Stimulated activated CD4-positive, alpha-beta T cell treated with anti-CD3 and anti-CD28 coated beads, Interleukin-15, amount 100 ng/mL, for 48 hours (primary cell): ENCODE measurements at places on chromosomes 12 and 14.
A peak's percentile ranks its signal among the peaks of the same experiment; 100 is the strongest.

DNA sequence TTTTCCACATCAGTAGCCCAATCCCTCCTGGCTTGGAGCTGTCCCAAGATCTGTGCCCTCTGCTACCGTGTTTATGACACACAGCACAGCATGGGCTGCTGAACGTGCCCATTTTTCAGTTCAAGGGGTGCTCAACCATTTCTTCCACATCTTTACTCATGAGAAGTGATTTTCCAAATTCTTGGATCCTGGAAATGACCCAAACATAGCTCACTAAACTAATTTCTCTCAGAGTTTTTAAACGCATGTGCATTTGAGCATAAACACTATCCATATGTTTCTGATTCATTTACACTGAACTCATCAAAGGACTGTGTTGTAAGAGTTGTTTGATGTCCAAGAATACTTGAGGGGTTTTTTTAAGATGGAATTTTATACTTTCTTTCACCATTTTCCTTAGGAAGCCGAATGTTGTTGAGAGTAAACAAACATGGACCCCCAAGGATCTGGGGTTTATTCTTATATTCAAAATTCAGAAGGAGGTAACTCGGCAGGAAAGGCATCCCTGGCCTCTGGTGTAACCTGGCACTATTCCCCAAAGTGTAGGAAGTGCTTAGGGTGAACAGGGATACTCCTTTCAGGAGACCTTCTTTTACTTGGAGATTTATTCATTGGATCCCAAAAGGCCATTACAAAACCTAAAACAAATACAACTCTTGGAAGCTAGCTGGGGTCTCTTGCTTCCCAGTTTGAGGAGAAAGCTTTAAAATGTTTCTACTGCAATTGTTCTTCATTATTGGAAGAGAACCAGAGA lies 215.0 kb downstream of the BMP4 start:
- no peak for DNase-seq

GRCh38 chr14:77325746-77326094 lies 4.9 kb downstream of the GSTZ1 start:
- DNase-seq: no peak

DNA sequence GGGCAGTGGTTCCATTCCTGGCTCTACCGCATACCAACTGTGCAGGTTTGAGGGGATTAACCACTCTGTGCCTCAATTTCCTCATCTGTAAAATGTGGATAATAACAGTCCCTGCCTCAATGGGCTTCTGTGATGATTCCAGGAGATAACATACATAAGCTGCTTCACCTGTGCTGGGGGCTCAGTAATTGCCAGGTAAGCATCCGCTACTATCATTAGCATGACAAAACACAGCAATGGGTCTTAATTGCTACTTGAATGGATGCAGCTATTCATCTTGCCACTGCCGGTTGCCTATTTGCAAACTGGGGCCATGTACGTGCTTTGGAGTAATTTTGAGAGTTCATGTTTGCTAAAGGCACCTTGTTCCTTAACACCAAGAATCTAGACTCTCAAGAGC lies 132.6 kb downstream of the TMEM132D start:
- no peak for DNase-seq

DNA sequence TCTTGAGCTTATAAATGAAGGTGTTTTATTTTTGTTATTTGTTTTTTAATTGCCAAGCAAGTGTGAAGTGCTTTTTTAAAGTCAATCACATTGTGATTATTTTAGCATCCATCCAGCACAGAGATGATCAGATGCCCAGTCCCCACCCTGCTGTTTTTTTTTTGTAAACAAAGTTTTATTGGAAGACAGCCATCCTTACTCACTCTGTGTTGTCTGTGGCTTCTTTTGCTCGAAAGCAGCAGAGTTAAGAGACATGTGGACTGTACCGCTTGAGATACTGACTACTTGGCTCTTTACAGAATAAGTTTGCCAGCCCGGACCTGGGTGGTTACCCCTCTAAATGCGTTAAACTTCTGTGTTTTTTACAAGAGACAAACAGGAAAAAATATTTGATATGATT lies 30.9 kb upstream of the AMN start:
- no peak for DNase-seq

- DNase-seq: no peak
Observed at GRCh38 chr14:77131871-77132486, 9.6 kb downstream of the ZDHHC22 start.

GRCh38 chr14:99265571-99265970 lies 6.4 kb downstream of the BCL11B start:
- no peak for DNase-seq

GRCh38 chr14:22464422-22465142 lies 124.4 kb downstream of the DAD1 start:
- DNase-seq: no peak

DNA sequence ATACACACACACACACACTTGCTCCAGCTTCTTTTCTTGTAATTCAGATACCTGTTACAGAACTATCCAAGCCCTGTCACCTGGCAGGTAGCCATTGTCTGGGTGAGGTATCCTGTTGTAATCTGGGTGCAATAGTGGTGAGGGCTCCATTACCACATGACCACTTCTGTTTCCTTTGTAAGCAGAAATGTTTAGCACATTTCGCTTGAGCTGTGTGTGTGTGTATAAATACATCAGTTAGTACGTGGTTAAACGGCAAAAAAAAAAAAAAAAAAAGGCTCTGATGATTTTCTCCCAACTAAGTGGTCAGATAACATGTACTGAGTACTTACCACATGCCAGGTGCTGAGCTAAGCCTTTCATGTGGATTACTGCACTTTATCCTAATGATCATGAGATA lies 129.3 kb upstream of the SSTR1 start:
- DNase-seq: no peak

- DNase-seq: no peak
Observed at GRCh38 chr14:64696355-64696857, 7.8 kb upstream of the PLEKHG3 start.

DNA sequence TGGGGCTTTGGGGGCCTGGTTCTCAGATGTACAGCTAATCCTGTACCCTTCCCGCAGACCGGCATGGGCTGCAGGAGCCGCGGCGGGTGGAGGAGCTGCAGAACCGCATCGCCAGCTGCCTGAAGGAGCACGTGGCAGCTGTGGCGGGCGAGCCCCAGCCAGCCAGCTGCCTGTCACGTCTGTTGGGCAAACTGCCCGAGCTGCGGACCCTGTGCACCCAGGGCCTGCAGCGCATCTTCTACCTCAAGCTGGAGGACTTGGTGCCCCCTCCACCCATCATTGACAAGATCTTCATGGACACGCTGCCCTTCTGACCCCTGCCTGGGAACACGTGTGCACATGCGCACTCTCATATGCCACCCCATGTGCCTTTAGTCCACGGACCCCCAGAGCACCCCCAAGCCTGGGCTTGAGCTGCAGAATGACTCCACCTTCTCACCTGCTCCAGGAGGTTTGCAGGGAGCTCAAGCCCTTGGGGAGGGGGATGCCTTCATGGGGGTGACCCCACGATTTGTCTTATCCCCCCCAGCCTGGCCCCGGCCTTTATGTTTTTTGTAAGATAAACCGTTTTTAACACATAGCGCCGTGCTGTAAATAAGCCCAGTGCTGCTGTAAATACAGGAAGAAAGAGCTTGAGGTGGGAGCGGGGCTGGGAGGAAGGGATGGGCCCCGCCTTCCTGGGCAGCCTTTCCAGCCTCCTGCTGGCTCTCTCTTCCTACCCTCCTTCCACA lies 7.6 kb downstream of the NR4A1 start:
- no peak for DNase-seq

- no peak for DNase-seq
Observed at GRCh38 chr12:41936333-41936732, 208.3 kb downstream of the GXYLT1 start.

GRCh38 chr12:115440438-115440837 lies 756.5 kb upstream of the TBX3 start:
- no peak for DNase-seq

GRCh38 chr14:49940808-49941421 lies 48.0 kb downstream of the ARF6 start:
- no peak for DNase-seq

DNA sequence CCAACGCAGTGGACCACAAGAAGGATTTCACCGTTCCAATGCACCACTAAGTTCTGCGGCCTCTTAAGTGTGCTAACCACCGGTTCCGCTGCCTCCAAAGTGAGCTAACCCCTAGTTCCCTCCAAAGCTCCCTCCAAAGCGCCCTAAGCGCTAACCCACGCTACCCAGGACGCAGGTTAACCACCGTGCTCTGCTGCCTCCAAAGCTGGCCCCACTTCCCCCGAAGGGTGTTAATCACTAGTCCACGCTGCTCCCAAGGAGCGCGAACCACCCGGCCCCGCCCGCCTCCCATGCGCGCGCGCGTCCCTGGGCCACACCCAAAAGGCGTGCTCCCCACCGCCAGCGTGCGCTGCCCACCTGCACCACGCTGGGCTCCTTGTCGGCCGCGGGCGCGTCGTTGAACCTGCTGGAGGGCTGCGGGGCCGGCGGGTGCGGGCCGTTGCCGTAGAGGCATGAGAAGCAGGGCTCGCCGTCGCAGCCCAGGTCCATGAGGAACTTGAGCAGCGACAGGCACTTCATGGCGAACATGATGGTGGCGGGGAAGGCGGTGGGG lies 11.7 kb downstream of the FAM181A start:
- no peak for DNase-seq

DNA sequence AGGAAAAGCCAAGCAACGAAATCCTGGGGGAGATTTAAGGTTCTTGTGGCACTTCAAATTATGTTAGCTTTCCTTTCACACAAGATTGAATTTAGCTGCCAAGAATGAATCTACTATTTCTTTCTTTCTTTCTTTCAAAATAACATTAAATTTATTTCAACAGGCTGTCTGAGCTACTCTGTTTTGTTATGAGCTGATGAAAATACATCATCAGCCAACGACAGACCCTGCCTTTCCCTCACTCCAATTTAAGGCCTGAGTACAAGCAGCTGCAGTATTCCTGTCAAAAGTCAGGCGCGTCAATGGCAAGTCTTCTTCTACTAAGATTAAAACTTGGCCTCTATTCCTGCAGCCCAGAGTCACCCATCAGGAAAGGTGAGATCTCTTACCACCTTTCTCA lies 347.7 kb upstream of the FLRT2 start:
- DNase-seq: no peak

- DNase-seq: peak; percentile 64
Observed at GRCh38 chr12:52980650-52981423, 25.4 kb upstream of the EIF4B start.

DNA sequence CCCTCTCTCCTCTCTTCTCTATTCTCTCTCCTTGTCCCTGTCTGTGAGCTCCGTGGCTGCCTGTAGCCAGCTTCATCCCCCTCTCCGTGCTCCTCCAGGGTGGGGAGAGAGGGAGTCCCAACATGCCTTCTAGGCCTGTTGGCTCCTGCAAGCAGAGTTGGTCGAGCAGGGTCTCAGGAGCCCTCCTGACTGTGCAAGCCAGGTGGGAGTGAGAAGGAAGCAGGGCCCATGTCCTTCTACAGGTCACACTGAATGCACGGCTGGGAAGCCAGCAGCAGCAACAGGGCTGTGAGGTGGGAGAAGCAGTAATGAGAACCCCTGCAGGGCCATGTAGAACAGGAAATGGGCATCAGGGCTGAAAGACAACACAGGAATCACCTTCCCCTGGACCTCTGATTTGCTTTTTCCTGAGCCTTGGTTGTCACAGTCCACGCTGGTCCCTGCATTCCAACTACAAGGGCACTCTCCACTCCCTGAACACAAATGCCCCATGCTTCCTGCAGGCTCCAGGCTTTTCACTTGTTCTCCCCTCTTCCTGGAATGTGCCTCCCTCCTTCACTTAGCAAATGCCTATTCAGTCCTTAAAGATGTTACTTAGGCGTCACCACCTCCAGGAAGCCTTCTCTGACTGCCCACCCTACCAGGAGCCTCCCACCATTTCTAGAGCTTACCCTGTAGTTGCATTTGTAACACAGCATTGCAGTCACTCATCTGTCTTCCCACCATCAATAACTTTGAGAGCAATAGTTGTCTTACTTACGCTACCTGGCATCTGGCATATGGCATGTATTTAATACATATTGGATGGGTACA lies 51.2 kb downstream of the TSPAN11 start:
- no peak for DNase-seq

DNA sequence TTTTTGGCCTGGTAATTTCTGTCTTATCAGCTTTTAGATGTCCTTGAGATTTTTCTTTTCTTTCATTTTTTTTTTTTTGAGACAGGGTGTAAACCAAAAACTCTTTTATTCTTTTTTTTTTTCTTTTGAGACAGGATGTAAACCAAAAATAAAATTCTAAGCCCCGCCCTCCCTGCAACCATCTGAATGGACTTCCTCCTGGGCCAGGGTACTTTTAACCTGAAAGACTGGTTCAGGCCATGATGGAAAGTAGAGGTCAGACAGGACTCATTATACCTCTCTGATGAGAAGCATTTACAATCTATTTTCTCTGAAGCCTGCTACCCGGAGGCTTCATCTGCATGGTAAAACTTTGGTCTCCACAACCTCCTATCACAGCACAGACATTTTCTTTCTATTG lies 33.5 kb upstream of the TCL1B start:
- no peak for DNase-seq

GRCh38 chr14:49997991-49998390 lies 105.1 kb downstream of the ARF6 start:
- DNase-seq: no peak

DNA sequence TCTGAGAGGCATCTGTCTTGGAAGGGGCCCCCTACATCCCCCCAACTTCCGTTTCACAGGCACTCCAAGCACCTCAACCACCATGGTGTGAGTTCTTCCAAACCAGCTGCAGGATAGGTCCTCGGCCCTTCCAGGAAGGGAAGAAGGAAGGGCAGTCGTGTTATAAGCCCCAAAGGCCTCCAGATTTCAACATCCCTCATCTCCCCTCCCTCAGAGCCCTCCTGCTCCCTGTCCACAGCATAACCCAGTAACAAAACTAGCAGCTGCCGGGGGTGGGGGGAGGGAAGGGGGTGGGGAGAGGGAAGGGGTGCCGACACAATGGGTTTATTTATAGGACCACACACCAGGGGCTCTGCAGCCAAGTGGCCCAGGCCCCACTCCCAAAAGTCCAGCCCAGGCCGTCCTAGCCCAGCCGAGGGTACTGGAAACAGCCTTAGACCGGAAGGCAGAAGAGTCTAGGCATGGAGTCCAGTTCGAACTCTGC lies 18.3 kb downstream of the NCKAP5L start:
- no peak for DNase-seq

DNA sequence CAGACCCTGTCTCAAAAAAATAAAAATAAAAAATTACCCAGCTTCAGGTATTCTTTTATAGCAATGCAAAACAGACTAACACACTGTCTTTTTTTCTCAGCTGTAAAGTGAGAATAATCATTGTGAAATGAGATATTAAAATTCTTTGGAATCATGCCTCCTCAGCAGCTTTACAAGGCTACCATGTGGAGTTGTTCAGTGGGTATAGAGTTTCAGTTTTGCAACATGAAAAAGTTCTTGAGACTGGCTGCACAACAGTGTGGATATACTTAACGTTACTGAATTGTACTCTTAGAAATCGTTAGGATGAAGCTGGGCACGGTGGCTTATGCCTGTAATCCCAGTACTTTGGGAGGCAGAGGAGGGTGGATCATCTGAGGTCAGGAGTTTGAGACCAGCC lies 15.7 kb upstream of the MAPKAPK5 start:
- no peak for DNase-seq

- DNase-seq: no peak
Observed at GRCh38 chr14:73462048-73462715, 3.8 kb upstream of the NUMB start.
